Stimulated activated CD4-positive, alpha-beta T cell treated with anti-CD3 and anti-CD28 coated beads, Interleukin-1b, Interleukin-23, amount 100 ng/mL, for 1 hour (primary cell): ENCODE measurements at places on chromosomes 3 and 15.

DNA sequence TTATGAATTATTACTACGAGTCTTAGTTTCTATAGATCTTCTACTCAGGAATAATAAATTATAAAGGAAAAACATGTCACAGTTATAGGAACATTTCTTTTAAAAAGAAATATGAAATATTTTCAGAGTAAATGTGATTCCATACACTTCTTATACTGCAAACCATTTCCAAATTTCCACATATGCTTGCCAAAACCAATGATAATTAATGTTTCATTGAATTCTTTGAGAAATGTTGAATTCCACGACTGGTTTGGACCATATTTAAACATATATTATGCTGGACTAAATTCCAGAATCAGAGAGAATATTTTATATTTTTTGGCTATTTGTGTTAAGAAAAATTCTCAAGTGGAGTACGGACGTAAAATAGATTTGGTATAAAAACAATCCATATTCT, 144.6 kb downstream of the EPHA3 start:
- DNase-seq = no peak

- DNase-seq = no peak
Observed at GRCh38 chr15:38928431-38928830, 363.8 kb upstream of the RASGRP1 start.

DNA sequence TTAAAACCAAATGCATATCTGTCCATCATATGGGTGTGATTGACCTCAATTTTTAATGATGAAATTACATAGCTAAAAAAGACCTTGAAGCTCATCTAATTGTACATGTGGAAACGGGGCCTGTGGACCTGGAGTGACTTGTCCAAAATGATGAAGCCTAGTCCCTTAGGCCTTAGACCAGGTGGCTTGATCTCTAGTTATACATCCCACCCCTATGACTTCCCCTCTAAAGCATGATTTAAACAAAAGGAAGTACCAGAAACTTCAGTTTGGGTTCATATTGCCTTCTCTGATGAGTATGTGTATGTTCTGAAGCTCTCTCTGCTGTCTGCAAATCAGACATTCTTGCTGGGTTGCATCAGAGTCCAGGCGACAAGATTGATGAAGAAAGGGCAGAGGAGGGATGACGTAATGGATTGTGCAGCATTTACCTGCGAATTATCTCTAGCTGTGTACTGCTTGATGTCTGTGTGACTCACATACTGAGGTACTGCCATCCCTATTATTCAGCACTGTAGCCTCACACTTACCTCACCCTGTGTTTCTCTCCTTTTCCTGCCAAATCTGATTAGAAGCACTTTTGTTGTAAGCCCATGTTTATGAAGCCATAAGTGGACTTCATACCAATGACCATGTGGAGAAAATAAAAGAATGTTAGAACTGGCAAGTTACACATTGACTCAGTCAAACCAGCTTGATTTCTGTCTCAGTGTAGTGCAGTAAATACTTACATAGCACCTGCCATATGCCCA, 111.5 kb downstream of the FILIP1L start:
- DNase-seq = no peak

DNA sequence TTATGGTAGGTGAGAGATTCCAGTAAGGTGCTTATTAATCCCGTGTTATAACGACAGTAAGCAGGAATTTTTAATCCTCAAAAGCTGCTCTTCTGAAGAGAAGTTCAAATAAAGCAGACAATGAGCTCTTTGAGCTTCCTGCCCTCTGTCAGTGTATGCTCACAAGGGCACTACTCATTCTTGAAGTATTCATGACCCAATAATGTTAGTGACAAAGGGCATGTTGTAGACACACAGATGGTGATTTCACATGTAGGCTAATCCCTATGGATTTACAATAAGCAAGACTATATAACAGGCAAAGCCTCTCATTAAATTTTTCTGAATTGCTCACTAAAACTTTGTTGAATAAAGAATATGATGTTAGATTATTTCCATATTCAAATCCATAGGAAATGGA, 578.6 kb downstream of the RSL24D1 start:
- no peak for DNase-seq

GRCh38 chr3:181210275-181210674, 220.7 kb upstream of the DNAJC19 start:
- DNase-seq = no peak

- no peak for DNase-seq
Observed at GRCh38 chr15:74571191-74571590, 30.2 kb downstream of the ARID3B start.

DNA sequence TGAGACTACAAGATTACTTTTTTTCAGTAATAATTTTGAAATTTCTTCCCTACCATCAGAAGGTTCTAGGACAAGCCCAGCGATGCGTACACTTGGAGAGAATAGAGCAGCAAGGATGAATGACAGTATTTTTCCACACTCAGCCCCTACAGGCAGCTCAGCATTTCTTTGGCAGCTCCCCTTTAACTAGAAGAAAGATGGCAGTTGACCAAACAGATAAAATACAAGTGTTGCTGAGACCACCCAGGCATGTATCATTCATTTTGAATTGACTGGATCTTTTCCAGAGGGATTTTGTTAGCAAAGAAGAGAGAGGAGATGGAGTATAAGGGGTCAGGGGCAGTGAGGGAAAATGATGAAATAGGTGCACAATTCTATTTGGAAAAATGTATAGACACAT, 761.3 kb downstream of the AGBL1 start:
- no peak for DNase-seq

- DNase-seq = no peak
Observed at GRCh38 chr15:29826908-29827820, 4.9 kb upstream of the TJP1 start.

DNA sequence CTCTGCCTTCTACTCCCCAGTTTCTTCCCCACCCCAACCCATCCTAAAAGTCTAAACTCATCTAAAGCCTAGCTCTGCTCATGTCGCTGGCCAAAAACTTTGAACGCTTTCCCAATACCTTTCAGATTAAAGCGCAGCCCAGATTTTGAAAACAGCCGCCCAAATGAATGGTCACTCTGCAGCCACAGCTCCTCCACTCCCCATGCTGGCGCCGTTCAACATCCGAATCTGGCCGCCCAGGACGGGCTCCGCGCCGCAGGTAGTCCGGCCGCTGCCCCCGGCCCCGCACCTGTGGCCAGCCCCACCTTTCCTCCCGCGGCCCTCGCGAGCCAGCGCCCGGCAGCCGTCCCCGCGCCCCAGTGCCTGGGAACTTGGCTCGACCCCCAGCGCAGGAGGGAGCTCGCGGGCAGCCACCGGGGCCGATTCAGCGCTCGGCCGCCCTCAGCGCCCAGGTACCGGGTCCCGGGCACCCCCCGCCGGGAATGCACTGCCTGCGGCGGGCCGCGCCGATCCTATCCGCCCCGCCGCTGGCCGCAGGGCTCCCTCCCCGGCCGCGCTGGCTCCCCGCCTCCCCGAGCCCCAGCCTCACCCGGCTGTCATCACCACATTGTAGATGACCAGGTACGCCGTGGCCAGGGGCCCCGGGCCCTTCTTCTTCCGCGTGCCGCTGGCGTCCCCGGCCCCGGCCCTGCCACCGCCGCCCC, 417 bp downstream of the HACD2 start:
- DNase-seq = no peak

GRCh38 chr15:96217983-96218382, 112.5 kb upstream of the NR2F2 start:
- DNase-seq = no peak

DNA sequence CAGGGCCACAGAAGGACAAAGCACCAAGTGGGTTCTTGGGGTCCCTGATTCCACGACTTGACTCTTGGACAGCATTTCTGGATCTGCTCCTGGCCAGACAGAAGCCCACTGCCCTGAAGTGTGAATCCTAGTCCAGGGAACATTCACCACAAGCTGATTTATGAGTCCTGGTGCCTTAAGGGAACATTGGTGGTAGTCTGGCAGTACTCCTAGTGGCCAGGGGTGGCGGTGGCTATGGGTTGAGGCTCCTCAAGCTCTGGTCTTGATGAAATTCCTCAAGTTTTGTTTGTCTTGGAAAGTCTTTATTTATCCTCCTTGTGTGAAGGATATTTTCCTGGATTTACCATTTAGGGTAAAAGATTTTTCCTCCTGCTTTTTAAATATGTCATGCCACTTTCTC, 307.5 kb downstream of the PYDC2 start:
- DNase-seq = no peak

DNA sequence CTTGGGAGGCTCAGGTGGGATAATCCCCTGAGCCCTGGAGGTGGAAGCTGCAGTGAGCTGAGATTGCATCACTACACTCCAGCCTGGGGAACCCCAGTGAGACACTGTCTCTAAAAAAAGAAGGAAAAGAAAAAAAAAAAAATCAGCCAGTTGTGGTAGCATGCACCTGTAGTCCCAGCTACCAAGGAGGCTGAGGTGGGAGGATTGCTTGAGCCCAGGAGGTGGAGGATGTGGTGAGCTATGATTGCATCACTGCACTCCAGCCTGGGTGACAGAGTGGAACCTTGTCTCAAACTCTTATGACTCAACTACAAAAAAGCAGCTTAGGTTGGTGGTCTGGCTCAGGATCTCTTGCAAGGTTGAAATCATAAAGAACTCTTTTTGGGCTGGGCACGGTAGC, 19.3 kb upstream of the GPX1 start:
- no peak for DNase-seq

DNA sequence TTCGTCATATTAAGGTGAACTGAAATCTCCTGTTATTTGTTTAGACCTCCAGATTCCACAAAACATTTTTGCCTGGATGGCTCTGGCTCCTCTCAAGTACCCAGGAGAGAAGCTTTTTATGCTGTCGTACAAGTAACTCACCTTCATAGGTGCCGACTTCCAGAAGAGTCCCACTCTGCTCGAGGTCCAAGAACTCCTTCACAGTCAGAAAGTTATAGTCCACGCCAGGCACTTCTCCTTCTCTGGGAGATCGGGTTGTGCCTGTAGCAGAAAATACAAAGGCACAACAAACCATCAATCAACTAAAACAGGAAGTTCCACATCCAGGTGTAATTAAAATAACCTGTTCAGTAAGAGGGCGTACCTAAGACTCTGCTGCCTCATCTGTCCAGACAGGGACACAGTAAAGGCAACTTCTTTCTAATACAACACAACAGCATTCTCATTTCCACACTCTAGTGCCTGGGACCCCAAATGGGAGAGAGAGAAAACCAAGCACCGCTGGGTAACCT, 545.3 kb downstream of the MAGI1 start:
- DNase-seq = no peak

DNA sequence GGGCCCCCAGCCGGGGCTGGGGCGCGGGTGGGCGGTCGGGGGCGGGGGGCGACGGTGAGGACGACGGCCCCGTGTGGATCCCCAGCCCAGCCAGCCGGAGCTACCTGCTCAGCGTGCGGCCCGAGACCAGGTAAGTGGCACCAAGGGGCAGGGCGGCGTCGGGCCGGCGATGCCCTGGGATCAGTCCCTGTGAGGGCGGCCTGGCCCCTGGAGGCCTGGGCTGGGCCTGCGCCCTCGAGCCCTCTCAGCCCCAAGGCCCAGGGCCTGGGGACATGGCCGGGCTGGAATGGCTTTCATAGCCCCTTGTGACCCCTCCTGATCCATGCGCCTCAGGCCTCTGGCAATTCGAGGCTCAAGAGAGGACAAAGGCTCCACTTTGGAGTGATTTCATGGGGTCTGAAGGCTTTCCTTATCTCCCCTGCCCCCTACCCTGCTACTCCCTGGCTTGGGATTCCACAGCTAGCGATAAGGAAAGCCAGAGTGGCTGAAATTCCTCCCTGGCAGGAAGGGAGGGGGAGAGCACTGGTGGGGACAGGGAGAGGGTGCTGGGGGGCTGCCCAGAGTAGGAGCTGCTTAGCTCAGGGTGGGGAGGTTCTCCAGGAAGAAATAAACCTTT, 418 bp downstream of the ALPK3 start:
- DNase-seq = no peak

DNA sequence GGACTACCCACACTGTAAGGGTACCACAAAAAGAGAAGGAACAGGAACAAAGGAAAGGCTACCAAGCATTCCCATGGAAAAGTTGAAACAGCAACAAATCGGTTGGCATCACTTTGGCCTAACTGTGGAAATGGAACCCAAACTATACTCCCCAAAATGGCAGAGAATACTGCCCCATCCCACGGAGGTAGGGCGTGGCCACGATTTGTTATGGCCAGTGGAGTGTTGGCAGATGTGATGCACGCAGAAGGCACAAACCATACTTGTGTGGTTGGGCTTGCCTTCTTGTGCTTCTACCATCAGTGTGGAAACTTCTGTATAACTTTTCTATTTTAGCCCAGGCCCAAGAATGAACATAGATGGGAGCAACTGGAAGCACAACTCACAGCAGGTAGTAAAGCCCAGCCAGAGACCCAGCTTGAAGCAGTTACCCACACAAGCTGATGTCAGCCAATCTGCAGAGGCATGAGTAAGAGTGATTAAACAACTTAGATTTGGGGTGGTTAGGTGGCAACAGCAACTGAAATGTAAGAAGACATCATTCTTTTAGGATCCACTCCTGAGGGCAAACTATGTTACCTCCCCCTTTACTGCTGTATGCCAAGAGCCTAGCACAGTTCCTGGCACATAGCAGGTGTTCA, 64.1 kb downstream of the BTD start:
- DNase-seq = no peak

DNA sequence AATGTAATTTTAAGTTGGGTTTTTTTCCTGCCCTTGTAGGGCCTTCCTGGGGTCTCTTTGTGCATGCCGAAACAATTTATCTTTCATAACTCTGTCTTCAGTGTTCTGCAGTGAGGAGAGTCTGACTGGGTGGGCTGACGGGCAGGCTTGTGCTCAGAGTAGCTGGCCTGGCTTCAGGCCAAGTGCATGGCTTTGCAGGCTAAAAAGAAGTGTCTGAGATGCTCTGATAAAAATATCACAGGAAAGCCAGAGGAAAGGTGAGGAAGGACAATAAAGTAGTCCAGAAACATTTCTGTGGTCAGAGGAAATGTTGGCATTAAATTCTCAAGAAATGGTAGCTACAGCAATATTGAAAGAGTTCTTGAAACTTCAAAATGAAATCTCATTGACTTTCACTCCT, 25.5 kb downstream of the ST3GAL6 start:
- no peak for DNase-seq

- DNase-seq = no peak
Observed at GRCh38 chr3:30357897-30358296, 248.5 kb upstream of the TGFBR2 start.

- DNase-seq = no peak
Observed at GRCh38 chr3:15390460-15390859, 36.9 kb downstream of the METTL6 start.

- no peak for DNase-seq
Observed at GRCh38 chr15:38061856-38062649, 127.6 kb downstream of the TMCO5A start.

DNA sequence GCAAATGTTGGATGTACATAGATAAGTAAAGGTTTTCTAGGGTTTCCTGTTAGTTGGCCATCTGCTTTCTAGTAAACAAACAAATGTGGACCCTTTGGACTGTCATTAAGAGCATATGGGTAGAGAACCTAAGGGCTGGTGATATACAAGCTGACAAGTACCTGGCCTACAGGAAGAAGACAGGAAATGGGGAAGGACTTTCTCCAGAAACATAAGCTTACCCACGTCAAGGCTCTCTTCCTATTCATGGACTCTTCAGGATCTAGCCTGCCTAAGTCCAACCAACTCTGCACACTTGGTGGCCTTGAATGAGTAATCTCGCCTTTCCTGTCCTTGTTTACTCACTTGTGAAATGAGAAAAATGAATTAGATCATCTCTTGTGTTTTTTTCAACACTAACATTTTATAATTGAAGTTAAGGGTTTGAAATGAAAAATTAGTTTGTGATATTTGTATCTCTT, 22.2 kb upstream of the GOLIM4 start:
- no peak for DNase-seq

GRCh38 chr3:198076722-198077308, 116.8 kb downstream of the LMLN start:
- no peak for DNase-seq

GRCh38 chr3:128062033-128062745, 10.0 kb downstream of the SEC61A1 start:
- no peak for DNase-seq
